Stimulated activated CD4-positive, alpha-beta T cell treated with anti-CD3 and anti-CD28 coated beads, Interleukin-1b, Interleukin-23, amount 100 ng/mL, for 24 hours (primary cell): ENCODE measurements at places on chromosomes 13 and 19.

DNA sequence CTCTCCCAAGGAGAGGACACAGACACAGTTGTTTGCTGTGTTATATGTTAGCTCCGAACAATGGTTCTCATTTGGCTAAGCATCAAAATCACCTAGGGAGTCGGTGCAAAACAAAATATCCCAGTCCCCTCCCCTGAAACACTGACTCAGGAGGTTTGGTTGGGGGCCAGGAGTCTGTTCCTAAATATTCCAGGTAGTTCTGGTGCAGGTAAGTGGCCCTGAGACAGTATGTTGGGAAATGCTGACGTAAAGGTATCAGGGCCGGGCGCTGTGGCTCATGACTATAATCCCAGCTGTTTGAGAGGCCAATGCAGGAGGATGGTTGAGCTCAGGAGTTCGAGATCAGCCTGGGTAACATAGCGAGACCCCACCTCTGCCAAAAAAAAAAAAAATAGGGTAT lies 2.3 kb upstream of the MAP2K7 start:
- no peak for DNase-seq

GRCh38 chr13:36038785-36039555 lies 92.2 kb downstream of the DCLK1 start:
- no peak for DNase-seq

GRCh38 chr13:96825653-96826052 lies 168.6 kb downstream of the OXGR1 start:
- DNase-seq: no peak

DNA sequence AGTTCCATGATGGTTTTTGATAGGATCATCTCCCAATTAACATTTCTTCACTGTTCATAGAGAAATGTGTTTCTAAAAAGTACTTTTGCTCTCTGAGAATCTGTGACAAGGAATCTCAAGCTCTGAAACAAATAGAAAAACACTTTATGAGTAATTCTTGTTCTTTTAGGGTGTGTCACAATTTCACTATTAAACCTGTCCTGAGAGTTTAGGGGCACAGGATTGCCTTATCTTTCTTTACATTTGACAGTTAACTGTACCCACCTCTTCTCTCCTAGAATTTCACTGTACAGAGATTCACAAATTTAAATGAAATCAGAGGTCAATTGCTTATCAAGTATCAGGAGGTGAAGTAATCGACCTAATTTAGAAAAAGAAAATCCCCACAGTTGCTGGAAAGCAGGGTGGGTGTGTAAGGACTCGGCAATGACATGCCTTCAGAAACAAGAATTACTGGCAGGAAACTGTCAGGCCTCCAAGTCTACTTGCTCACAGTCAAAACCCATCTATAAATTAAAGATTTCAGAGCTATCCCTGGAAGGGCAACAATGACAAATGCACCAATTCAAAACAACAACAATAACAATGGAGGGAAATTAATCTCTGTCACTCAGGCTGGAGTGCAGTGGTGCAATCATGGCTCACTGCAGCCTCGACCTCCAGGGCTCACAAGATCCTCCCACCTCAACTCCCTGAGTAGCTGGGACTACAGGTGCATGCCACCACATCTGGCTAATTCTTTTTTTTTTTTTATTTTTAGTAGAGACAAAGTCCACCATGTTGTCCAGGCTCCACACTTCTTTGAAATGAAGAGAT lies 250.2 kb downstream of the ABCC4 start:
- no peak for DNase-seq

- no peak for DNase-seq
Observed at GRCh38 chr13:53201454-53202225, 173.0 kb downstream of the OLFM4 start.
